ENCODE measurements at places on chromosomes 4 and X. TPM values are rescaled to one million over a fixed set of nuclear protein-coding genes. Genes with fewer than 3 reads are reported as not detected.

GRCh38 chr4:62359441-62360155 is 1159.5 kb downstream of the ADGRL3 start:
- H3K27me3 ChIP-seq: no peaks in the 10 kb centered on the region
- H3K4me3 ChIP-seq: no peak overlapping the region
- H3K4me1 ChIP-seq: no peaks in the 10 kb centered on the region
- H3K27ac ChIP-seq: no peak overlapping the region
- no peaks in the 10 kb centered on the region for H3K36me3 ChIP-seq

DNA sequence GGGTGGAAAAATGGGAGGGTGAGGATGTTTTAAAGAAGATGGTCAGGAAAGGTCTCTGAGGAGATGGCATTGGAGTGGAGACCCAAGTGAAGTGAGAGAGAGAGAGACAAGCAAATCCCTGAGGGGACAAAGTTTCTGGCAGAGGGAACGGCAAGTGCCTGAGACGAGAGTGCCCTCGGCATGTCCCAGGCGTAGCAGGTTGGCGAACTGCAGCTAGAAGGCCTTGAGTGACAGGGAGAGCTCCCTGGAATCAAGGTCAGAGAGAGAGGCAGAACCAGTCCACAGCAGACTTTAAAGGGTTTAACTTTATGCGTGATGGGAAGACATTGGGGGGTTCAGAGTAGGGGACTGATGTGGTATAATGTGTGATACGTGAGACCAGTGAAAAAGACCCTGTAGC is 150.2 kb upstream of the HAND2 start:
- H3K4me1 ChIP-seq: no peaks in the 10 kb centered on the region
- no peaks in the 10 kb centered on the region for H3K36me3 ChIP-seq
- H3K4me3 ChIP-seq: no peak overlapping the region

DNA sequence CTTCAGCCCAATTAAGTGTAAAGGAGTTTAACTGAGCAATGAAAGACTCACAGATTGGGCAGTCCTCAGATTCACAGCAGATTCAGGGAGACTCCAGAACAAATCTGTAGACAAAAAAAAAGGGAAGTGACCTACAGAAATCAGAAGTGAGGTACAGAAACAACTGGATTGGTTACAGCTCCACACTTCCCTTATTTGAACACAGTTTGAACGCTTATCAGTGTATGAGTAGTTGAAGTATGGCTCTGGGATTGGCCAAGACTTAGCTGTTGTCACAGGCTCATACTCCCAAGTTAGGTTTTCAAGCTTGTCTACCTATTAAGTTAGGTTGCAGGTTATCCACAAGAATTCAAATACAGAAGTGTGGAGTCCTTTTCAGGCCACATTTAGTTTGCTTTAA is 112.4 kb upstream of the ELOVL6 start:
- no peak overlapping the region for H3K4me3 ChIP-seq
- no peak for DNase-seq
- no peaks in the 10 kb centered on the region for H3K36me3 ChIP-seq
- no peaks in the 10 kb centered on the region for H3K27me3 ChIP-seq

GRCh38 chr4:37138019-37138653 is 106.4 kb upstream of the NWD2 start:
- H3K27ac ChIP-seq: no peak overlapping the region
- H3K4me3 ChIP-seq: no peak overlapping the region
- no peaks in the 10 kb centered on the region for H3K36me3 ChIP-seq
- H3K4me1 ChIP-seq: no peaks in the 10 kb centered on the region

DNA sequence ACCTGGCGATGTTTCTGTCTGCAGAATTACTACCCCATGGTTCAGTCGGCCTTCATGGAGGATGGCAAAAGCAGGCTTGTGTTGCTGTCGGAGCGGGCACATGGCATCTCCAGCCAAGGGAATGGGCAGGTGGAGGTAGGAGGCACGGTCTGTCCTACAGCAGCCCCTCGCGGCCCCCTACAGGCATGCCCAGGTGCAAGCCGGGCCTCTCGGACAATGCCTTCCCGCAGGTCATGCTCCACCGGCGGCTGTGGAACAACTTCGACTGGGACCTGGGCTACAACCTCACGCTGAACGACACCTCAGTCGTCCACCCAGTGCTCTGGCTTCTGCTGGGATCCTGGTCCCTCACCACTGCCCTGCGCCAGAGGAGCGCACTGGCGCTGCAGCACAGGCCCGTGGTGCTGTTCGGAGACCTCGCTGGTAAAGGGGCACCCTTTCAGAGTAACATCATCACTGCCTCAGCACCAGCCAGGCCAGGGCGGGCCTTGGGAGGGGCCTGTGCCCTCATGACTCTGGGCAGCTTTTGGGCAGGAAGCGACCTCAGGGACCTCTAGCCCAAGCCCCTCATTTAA is 29.5 kb upstream of the MRFAP1 start:
- H3K4me1 ChIP-seq: no peaks in the 10 kb centered on the region
- peaks cover 20% of the 10 kb centered on the region for H3K36me3 ChIP-seq
- DNase-seq: no peak
- no peak overlapping the region for H3K27ac ChIP-seq
- H3K27me3 ChIP-seq: no peaks in the 10 kb centered on the region
- H3K4me3 ChIP-seq: no peak overlapping the region

DNA sequence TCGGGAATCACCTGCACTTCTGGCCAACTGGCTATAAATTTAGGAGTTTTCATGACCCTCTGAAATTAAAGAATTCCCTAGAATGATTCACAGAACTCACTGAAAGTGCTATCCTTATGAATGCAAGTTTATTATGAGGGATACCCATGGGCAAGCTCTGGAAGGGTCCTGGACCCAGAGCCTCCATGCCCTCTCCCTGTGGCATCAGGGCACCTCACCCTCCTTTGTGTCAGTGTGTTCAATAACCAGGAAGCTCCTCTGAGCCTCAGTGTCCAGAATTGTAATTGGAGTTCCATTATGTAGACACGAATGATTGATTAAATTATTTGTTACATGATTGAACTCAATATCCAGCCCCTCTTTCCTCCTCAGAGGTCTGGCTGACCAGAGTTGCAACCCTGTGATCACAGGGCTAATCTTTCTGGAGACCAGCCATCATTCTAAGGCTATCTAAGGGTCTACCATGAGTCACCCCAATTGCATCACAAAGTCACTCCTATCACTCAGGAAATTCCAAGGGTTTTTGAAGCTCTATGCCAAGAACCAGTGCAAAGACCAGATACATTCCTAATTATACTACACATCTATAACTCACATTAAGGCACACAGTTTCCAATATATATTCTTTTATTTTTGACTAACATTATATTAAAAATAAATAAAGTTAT is 8.9 kb downstream of the ANXA3 start:
- no peak for DNase-seq
- no peak overlapping the region for H3K27ac ChIP-seq
- peaks cover 14% of the 10 kb centered on the region for H3K4me1 ChIP-seq
- H3K36me3 ChIP-seq: no peaks in the 10 kb centered on the region

GRCh38 chr4:8699479-8700145 is 107.0 kb downstream of the CPZ start:
- H3K4me1 ChIP-seq: no peaks in the 10 kb centered on the region
- no peak overlapping the region for H3K27ac ChIP-seq
- no peaks in the 10 kb centered on the region for H3K27me3 ChIP-seq
- no peaks in the 10 kb centered on the region for H3K36me3 ChIP-seq

- H3K27me3 ChIP-seq: no peaks in the 10 kb centered on the region
- no peaks in the 10 kb centered on the region for H3K36me3 ChIP-seq
- DNase-seq: no peak
- peaks cover 8% of the 10 kb centered on the region for H3K4me1 ChIP-seq
- H3K27ac ChIP-seq: no peak overlapping the region
These were observed 128.6 kb downstream of the SHROOM3 start for GRCh38 chr4:76563454-76564122.

The ENPEP gene
- 0.83 TPM for total RNA-seq

All from H9 (cell line).